ENCODE measurements at places on chromosomes 3 and 15.

- DNase-seq = no peak
Measured at GRCh38 chr15:80803580-80804525, 24.7 kb downstream of the CEMIP start.

GRCh38 chr15:75867449-75867848, 24.2 kb downstream of the UBE2Q2 start:
- no peak for DNase-seq

- no peak for DNase-seq
Measured at GRCh38 chr3:50162034-50162883, 7.1 kb downstream of the SEMA3F start.

GRCh38 chr3:177410730-177411129, 213.4 kb upstream of the TBL1XR1 start:
- no peak for DNase-seq

DNA sequence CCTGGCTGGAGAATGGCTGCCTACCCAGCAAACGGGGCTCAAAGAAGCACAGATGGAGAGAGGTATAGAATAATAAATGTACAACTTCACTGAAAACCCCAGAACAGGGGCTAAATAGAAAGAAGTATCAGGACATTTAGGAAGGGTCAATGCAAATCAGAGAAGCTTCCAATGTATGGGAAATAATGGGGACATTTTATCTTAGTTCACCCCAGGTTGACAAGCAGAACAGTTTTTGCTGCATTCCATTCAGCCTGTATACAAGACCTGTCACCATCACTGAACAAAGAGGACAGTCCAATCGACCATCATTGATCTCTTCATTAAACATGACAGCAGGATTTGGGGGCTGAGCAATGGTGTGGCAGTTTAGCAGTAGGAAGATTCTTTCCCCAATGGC, 68.1 kb downstream of the MYH15 start:
- DNase-seq = no peak

- DNase-seq = peak; percentile 43
Measured at GRCh38 chr3:9064850-9065249, 101.6 kb upstream of the RAD18 start.

DNA sequence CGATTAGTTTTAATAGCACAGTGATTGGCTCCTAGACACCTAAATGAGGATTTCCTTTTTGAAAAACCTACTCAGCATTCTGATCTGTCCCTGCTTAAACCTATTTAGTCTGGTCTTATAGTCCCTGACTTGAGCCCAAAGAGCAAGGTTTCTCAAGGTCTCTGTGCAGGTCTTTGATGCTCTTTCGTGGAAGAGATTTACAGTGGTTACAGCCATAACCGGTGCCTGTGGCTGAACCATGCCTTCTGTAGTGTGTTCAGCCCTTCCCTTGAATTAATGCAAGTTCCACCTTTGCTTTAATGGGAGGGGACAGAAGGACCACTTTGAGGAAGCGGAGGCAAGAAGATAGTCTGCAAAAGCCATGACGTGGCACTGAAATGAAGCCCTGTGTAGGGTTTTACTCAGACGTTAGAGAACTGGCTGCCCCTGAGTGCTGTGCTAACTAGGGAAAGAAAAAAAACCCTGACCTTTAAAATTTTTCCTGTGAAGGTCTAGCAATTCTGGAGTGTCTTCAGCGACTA, 43.0 kb downstream of the ZBTB38 start:
- DNase-seq = no peak

DNA sequence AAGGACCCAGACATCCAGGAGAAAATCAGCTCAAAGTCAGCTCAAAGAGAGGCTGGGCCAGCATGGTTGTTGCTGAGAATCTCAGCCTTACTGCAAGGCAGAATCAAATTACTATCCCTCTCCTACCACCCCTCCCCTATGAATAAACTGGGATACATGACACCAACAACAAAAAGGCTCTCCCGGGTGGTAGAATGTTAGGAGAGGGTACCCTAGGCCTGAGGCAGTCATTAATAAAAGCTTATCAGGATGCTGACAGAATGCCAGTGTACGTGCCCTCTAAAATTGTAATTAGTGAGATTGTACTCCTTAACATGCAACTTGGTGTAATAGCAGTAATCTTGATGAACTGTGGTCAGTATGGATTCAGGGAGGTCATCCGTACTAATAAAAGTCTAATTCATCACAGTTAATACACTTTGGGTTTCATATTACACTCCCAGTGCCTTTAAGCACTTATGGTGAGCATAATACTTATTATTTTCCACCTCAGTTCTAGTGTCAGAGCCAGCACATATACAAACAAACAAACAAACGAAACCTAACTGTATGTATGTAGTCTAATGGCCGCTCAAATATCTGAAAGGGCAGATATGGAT, 76.5 kb downstream of the B3GALNT1 start:
- no peak for DNase-seq

GRCh38 chr15:56871185-56871584, 47.3 kb upstream of the TCF12 start:
- DNase-seq = no peak

DNA sequence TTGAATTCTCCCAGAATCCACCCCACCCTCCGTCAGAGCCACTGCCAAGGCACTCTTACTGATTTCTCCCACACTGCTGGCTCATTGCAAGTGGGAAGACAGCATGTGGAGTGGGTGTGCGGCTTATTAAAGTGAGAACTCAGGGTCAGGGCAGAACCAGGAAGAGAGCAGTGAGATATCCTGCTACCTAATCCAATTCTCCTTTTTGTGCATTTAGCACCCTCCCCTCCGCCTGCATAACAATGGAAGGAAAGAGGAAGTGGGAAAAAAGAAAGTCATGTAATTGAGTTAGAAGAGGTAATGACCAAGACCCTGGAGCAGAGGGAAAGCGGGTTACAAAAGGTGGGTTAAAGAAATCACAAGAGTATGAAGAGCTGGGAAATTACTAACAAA, 27.8 kb upstream of the PIK3CB start:
- DNase-seq = no peak

DNA sequence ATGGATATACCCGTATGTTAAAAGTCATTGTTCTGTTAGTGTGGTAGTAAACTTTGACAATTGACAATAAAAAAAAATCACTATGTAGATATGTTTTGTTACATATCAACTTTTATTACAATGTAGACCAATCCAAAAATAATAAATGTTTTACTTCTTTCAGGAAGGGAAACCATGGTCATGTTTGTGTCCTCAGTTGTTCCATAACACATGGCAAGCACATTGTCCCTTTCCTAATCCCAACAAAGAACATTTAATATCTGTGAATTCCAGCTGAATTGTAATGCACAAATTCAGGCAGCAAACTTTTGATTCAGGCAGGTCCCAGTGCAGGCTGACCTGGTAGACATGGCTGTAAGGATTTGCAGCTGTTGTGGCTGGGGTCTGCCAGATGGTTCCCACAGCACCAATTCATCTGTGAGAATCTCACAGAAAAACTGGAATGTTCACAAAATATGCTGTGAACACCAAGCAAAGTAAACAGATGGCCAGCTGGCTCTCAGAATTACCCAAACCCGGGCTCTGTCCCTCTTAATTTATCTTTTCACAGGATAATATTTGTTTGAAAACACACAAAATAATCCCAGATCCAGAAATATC, 1.9 kb upstream of the SPG21 start:
- DNase-seq = peak; percentile 83

- no peak for DNase-seq
Measured at GRCh38 chr3:184354121-184354728, 7.2 kb downstream of the CLCN2 start.

GRCh38 chr3:133540896-133541674, 32.4 kb upstream of the CDV3 start:
- DNase-seq = no peak

- no peak for DNase-seq
Measured at GRCh38 chr15:70316059-70316600, 218.4 kb upstream of the TLE3 start.

DNA sequence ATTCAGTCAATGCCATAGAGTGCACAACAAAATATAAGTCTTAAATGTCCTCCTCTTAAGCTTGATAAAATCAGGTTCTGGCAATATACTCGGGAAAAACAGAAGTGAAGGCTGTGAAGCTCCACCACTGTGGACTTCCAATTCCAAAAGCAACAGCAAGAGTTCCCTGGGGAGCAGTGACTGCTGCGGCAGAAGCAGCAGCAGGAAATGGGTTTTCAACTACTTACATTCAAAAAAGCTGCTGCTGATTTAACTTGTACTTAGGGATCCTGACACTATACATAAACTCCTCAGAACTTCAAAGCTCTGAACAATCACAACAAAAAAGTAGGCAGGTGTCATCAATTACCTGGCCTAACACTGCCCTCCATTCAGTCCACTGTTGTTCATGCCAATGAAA, 4.7 kb downstream of the CEP152 start:
- no peak for DNase-seq

- DNase-seq = no peak
Measured at GRCh38 chr3:123281406-123281805, 79.7 kb downstream of the SEC22A start.

DNA sequence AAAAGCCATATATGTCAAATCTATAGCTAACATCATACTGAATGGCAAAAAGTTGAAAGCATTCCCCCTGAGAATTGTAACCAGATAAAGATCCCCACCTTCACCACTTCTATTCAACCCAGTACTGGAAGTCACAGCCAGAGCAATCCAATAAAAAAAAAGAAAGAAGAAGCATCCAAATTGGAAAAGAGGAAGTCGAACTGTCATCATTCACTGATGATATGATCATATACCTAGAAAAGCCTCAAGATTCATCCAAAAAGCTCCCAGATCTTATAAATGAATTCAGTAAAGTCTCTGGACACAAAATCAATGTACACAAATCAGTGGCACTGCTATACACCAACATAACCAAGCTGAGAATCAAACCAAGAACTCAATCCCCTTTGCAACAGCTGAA, 97.4 kb downstream of the CBLB start:
- DNase-seq = no peak

GRCh38 chr15:32834156-32834555, 116.4 kb downstream of the GREM1 start:
- no peak for DNase-seq

GRCh38 chr3:15974647-15975046, 176.9 kb upstream of the ANKRD28 start:
- no peak for DNase-seq

DNA sequence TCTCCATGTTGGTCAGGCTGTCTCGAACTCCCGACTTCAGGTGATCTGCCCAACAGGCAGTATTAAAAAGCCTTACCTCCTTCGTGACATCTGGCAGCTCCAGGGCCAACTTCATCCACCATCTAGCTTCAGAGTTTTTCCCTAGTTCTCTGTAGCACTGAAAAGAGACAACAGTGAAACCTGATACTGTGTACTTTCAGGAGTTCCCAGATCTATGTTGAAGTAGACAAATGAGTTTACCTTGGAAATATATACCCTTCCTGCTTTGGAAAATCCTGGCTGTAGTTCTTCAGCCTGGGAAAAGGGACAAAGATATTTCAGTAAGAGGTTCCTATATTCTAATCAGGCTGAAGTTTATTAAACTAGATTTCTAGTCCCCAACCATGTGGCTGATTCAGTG, 18.0 kb downstream of the RMDN3 start:
- DNase-seq = no peak

DNA sequence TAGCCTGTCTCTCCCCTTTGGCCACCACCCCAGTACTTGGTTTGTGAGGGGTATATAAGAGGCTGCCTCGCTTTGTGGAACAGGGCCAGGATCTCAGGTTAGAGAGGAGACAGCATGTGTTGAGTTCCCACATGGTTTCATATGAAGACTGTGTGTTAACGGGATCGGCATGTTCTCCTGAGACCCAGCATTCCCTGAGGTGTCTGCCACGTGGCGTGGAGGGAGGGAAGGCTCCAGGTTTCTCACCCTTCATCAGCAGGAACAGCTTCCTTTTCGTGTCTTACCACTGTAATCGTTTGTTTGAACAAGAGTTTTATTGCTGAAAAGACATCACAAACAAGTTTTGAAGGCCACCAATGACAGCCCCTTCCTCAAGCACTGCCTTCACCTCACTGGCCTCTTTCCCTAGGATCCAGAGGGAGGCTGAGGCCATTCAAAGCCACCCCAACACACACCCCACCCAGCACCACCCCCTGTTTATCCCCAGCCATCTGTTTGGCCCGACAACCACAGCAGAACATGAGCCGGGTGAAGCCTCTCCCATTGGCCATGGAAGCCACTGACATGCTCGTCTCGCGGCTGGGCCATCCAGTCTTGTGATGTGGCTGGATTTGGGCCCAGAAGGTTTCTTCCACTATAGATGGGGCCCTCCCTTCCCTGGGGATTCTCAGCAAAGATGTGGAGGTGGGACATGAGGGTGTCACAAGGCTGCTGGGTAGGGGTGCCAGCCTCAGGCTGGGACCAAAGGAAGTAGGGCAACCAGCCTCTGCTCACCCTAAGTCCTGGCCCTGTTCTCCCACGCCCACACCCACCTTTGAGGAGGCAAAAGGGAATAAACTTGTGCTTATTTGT, 10.0 kb downstream of the BHLHE40 start:
- no peak for DNase-seq

- no peak for DNase-seq
Measured at GRCh38 chr15:96331144-96331944, 844 bp downstream of the NR2F2 start.

GRCh38 chr3:23921052-23921511, 4.2 kb downstream of the RPL15 start:
- no peak for DNase-seq

DNA sequence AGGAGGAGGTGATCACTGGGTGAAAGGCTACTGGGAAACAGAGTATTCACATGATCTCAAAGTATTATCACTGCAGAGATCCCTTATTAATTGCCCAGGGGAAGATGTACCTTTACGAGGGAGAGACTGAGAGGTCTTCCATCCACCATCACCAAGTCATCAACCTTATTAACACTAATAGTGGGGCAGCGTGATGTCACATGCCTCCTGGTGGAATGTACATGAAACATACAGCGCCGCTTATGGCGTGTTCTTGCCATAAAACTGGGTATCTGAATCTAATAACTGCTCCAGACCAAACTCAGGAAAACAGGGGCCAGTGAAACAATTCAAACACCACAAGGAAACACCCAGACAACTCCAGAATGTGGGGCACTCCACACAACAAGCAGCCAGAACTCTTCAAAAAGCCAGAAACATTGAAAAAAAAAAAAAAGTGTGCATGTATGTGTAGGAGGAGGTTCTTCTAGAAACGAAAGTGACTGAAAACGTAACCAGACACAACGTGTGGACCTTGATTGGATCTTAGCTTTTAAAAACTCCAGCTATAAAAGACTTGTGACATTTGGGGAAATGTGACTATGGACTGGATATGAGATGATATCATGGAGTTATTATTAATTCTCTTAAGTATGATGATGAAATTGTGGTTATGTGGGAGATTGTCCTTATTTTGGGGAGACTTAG, 4.6 kb downstream of the STIMATE start:
- DNase-seq = no peak

DNA sequence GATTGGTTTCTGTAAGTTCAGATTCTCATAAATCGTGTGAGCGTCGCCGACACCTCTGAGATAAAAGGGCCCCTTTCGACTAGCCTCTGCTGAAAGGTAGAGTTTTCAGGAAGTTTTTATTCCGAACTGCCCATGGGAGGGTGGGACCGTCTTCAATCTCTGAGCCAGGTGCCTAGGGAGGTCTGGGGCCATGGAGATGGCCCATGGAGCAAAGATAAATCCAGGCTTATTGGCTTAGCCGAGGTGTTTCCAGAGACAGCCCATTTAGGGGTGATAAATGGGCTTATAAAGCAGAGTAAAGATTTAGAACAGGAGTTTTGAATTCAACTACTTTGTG, 442 bp downstream of the QTRT2 start:
- no peak for DNase-seq

- no peak for DNase-seq
Measured at GRCh38 chr15:80475572-80475971, 71.4 kb downstream of the ARNT2 start.

- no peak for DNase-seq
Measured at GRCh38 chr3:126464093-126464492, 11.6 kb downstream of the ZXDC start.

GRCh38 chr3:100097919-100098783, 16.1 kb downstream of the FILIP1L start:
- no peak for DNase-seq

Measured in muscle of arm (tissue), 14 donors.